ENCODE measurements at places on chromosomes 4 and X.

DNA sequence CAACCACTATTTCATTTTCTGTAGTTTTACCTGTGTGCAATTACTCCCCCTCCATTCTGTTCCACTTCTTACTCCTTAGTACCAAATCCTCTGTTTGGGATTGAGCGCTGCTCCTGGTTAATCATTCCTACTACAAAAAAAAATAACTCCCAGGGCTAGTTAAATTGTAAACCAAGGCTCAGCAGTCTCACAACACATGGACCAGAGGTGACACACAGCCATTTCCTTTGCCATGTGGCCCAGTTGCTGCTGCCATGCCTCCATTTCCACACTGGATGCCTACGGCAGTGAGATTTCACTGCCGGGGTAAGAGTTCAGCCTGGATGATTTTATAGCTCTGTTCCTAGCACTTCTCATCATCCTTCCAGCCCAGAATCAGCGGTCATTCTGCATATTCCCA lies 107.2 kb downstream of the AKAP4 start:
- no peak for DNase-seq

GRCh38 chrX:97867266-97867665 lies 983.6 kb downstream of the RPA4 start:
- no peak for DNase-seq

GRCh38 chrX:129123795-129124194 lies 399.5 kb downstream of the SMARCA1 start:
- DNase-seq: no peak

DNA sequence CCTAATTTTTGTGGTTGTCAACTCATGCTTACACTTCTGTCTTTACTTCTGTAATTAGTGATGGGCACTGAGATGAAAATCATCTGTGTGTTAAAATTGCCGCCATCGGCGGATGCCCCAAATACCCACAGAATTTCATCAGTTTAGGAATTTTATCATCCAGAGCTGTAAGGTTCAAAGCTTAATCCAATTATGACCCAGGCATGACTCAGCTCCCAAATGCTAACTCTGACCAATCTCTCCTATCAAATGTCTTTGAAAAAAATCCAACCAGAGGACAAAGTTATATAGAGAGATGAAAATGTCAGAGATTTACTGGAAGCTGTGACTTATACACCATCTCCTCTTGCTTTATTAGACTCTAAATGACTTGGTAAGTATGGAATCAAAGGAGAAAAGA lies 1048.7 kb upstream of the PRKX start:
- no peak for DNase-seq

GRCh38 chr4:141020801-141021261 lies 112.4 kb downstream of the RNF150 start:
- no peak for DNase-seq

- DNase-seq: no peak
Observed at GRCh38 chrX:128928636-128929035, 594.7 kb downstream of the SMARCA1 start.

All from NCI-H1436 (cell line).